ENCODE measurements at places on chromosomes 13 and 19.

GRCh38 chr13:51823359-51823758 is 19.4 kb upstream of the DHRS12 start:
- no peak for DNase-seq

DNA sequence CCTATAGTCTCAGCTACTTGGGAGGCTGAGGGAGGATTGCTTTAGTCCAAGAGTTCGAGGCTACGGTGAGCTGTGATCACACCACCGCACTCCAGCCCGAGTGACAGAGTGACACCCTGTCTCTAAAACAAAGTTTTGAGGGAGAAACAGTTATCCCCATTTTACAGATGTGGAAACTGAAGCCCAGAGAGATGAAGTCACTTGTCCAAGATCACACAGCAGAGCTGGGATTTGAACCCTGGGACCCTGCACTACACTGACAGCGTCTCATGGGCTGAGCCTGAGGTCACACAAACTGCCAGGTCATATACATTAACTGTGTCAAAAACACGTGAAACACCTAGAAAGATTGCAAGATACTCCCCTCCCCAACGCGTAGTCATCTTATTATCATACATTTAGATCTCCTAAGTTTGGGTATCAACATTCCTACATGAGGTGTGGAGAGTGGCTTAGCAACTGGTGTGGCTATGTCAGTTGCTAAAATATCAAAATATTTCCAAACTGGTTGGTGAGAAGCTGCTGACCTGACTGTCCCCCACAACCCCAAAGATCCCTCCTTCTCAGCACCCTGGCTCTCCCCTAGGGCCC is 8.2 kb downstream of the FCGBP start:
- no peak for DNase-seq

- DNase-seq = no peak
These were observed at the start of gene TMIGD2 for GRCh38 chr19:4302243-4302640. TMIGD2 (minus strand) TSS chr19:4302389; CDS start chr19:4302385, 4 bp downstream.

DNA sequence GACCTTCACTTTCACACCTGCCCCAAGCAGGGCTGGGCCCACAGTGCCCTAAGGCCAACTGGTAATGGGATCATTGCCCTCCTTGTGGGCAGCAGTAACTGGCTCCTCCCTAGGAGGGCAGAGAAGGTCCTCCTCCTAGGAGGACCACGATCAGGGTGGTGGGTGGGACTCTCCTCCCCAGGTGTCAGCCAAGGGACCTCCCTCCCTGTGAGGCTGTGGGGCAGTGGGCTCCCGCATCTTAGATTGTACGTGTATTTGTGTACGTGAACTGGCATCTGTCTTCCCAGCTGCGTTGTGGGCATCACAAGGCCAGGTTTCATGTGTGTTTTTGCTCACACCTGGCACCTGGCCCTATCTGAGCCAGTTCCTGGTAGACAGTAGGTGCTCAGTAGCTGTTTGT is 111.8 kb downstream of the SOX1 start:
- no peak for DNase-seq

GRCh38 chr13:76499891-76500290 is 386.3 kb downstream of the KCTD12 start:
- no peak for DNase-seq

DNA sequence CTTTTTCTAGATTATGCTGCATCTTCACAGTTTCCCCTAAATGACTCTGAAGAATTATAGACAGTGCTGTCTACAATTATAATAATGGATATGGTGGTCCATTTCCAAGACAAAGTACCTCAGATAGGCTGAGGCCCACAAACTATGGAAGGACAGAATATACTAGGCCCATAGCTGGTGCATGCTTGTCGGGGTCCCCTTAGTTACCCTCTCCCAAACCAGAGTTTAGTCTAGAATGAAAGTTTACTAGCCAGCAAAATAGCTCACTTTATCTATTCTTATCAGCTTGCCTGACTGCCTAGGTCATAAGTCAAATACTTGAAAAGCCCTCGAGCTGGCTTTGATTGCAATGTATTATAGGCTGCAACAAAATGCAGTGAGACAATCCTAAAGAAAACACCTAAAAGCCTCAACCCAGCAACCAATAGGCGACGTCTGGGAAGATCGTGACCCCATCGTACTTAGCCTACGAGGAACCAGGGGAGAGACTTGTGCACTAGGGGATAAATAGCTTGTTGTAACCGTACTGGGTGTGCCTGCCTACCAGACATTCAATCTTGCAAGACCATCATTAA is 785 bp upstream of the IGFL2 start:
- DNase-seq = no peak

GRCh38 chr13:101521371-101521770 is 68.9 kb downstream of the ITGBL1 start:
- no peak for DNase-seq

GRCh38 chr13:41145136-41145908 is 12.7 kb upstream of the KBTBD6 start:
- DNase-seq = no peak
